ENCODE measurements at places on chromosomes 3 and 15. TPM values are rescaled to one million over a fixed set of nuclear protein-coding genes. Genes with fewer than 3 reads are reported as not detected.

- DNase-seq = peak; percentile 1
Measured at GRCh38 chr3:184874709-184875644, 63.0 kb downstream of the VPS8 start.

DNA sequence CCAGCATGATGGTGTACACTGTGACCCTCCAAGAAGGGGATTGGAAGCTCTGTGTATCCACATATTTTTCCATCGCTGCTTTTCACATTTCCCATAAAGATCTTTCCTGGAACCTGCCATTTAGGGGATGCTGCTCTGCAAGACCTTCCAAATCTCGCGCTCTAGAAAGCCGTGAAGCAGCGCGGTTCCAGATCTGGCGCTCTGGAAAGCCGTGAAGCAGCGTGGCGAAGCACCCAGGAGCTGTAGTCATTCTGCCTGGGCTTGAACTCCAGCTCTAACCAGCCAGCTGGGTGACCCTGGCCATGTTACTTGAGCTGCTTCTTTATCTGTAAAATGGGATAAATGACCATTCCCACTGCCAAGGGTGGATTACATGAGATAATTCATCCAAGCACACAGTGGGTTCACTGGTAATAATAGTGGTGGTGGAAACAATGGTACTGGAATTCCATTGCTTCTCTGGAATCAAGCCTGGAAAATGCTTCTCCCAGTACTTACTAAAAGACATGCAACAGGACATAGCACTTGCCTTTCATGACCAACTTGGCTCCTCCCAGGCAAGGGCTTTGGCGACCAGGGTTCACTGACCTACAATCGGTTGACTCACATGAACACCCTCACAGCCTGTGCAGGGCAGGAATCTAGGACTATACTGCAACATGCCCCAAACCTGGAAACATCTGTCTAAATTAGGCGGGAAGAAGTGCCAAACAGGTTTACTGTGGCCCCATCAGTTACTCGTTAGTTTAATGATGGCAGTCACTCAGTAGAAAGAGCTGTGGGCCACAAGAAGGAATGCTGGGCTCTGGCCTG lies 70.7 kb downstream of the XXYLT1 start:
- no peak for DNase-seq

- no peak for DNase-seq
Measured at GRCh38 chr3:125148016-125148812, 64.3 kb downstream of the SLC12A8 start.

GRCh38 chr3:9295007-9295406 lies 45.6 kb upstream of the SRGAP3 start:
- DNase-seq = no peak

The LARP6 gene
- total RNA-seq = not detected

The CCR4 gene
- total RNA-seq = 76.2 TPM

DNA sequence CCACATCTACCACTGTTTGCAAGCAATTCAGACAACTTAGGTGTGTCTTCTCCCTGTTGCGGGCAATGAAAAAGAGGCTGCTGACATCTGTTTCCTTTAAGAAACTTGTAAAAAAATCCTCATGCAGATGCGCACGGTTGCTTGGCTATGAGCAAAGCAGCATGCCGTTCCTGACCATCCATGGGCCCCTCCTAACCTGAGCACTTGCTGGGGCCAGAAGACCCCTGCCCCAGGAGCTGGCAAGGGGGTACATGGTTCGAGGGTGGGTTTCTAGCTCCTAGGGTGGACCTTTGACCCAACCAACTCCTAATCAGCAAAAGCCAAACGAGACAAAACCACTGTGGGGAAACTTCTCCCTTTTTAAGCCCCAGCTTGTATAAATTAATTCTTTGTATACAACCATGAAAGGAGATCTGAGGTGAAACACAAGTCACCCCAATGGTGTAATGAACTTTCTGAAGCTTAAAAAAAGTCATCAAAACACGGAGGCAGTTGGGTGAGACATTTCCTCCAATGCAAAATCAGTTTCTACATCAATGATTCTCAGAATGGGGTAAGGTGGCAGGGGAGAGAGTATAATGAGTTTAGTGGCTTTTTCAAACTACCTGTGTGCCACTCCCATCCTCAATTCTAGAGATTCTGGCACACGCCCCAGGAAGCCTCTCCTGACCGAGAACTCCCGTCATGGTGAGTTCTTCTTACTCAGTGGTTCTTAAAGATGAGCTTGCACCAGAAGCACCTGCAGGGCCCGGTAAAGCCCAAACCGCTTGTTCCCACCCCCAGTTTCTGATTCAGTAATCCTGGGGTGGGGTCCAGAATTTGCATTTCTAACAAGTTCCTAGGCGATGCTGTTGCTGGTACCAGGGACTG lies 44.1 kb downstream of the CPN2 start:
- peak; percentile 52 for DNase-seq

The GLDN gene
- total RNA-seq = not detected

DNA sequence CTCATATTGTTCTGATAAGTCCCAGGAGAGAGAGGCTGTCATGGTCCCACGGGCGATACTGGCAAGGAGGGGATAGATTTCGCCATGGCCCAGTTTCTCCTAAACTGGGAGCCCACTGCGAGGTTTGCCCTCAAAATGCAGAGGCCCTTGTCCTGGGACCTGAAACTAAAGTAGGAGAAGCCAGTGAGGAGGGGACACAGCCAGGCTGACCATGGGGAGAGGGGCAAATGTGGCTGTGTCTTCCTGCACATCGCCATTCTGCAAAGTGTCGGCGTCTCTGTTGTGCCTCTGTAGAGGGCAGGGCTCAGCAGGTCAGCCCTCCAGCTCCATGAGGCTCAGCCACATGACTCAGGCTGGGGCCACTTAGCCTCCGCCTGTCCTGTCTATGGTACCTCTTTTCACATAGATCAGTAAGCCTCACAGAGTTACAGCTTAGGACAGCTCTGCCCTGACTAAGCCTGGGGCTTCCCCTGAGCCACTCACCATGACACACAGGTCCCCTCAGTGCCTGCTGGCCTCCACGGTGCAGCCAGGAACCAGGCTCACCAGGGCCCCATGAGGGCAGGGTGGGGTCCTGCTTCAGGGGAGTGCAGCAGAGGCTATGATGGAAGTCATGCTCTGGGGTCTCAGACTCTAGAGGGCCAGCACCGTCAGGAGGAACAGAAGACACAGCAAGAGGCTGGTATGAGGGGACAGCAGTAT lies 28.6 kb upstream of the PLXNA1 start:
- DNase-seq = no peak

GRCh38 chr15:91694831-91695210 lies 158.7 kb upstream of the SLCO3A1 start:
- DNase-seq = no peak

GRCh38 chr3:188507244-188507720 lies 353.3 kb downstream of the LPP start:
- no peak for DNase-seq

GRCh38 chr3:94083261-94083660 lies 20.4 kb downstream of the NSUN3 start:
- DNase-seq = no peak

DNA sequence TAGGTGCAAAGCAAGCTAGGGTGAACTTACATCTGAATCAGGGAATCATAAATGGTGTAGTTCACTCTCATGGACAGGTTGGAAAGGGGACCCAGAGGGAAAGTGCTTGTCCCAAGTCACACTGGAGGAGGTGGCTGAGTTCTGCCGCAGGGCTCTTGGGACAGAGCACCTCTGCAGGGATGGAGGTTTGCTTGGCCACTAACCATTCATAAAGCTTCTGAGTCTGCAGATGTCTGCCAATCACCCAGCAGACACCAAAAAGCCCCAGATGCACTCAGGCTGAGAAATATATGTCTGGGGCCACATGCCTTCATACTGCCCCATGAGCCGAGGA lies 17.9 kb upstream of the RTP2 start:
- DNase-seq = no peak

DNA sequence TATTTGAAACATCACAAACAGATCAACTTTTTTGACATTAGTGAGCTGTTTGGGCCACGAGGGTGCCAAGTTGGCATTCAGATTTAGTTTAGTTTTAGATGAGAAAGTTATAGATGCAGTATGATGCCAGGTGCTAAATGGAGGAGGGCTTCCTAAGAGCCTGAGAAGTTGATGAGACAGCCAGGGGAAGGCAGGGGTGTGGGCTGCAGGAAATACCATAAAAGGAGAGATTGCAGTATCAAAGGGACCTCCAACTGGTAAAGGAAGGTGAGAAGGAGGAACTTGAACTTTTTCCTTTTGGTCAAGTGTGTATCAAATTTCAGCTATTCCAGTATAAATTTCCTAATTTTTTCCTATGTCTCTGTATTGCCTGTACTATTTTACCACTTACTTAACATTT lies 2.0 kb upstream of the TNIK start:
- no peak for DNase-seq

The KBTBD13 gene
- total RNA-seq = not detected

The MESP2 gene
- not detected for total RNA-seq

The SOX2 gene
- total RNA-seq = not detected

The TRIM42 gene
- total RNA-seq = not detected

Data from CD4-positive, alpha-beta T cell (primary cell).